T-helper 9 cell (primary cell): ENCODE measurements at places on chromosomes 6 and 20.

DNA sequence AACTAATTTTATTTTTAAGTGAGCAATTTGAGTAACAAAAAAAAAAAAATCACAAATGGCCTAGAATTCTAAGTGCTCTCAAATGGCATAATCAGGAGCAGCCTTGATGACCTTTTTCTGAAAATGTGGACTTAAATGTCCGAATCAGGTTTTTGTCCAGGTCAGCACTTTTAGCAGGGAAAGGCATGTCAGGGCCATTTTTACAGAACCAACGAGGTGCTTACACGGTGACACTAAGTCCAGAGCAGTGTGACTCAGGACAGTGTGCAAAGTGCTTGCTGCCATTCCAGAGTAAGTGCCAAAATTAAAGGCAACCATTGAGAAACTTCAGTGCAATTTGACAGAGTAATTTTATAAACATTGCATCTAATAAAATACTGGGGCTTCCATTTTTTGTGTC, 127.8 kb downstream of the KIF16B start:
- DNase-seq, result no peak

- no peak for DNase-seq
These were observed 177.7 kb downstream of the DLL1 start for GRCh38 chr6:170113141-170113540.

DNA sequence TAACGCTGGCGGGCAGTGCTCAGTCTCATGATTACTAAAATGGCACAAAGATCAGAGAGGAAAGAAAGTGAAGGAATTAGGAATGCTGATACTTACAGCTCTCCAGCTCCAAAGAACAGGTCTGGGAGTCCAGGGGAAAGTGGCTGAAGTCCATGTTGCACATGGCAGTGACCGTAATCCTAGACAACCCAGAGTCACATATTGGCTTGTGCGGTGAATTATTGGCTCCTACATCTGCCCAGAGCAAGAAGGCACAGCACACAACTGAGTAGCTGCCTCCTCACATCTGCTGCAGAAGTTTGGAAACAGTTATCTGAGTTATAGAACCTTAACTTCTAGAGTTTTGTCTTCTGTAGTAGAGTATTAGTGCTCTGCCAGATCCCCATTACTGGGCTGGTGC, 47.2 kb downstream of the GABRR2 start:
- no peak for DNase-seq

DNA sequence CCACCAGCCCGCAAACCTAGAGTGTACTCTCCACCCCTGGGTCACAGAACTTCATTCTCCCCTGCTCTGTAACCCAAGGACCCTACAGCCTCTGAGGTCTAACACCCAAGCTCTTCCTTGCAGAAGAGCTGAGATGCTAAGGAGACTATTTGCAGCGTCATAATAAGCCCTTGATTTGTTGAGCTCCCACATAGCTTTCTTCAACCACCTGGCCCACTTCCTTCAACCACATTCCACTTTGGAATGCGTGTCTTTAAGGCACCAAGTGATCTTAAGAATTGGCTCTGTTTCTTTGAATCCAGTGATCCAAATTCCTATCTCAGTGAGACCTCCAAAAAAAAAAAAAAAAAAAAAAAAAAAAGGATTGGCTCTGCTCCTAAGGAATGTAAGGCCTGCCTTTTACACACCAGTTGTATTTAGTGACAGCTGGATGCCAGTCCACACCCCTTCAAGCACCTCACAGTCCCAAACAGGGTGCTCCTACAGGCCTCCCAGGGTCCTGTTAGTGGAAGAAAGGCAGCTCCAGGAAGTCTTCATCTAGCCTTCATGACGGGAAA, 106.2 kb downstream of the UBE3D start:
- no peak for DNase-seq

- no peak for DNase-seq
These were observed 68.2 kb downstream of the RTN4IP1 start for GRCh38 chr6:106560996-106561685.

DNA sequence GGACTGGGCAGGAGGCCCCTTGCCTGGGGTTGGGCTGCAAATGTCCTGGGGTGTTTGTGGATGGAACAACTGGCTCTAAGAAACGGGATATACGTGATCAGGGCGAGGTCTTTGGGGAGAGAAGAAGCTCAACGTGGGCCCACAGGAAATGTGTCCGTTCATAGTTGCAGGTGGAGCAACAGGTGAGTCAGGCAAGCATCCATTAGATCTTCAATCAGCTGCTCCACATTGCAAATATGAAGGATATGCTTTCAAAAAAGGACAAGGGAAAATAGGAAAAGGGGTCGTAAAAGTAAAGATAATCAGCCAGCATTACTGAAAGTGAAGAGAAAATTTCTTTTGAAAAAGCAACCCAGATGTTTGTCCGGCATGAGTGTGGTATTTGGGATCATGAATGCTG, 251.0 kb downstream of the CDH4 start:
- no peak for DNase-seq

- DNase-seq, result no peak
These were observed 316.5 kb downstream of the BTBD9 start for GRCh38 chr6:38323216-38323615.

DNA sequence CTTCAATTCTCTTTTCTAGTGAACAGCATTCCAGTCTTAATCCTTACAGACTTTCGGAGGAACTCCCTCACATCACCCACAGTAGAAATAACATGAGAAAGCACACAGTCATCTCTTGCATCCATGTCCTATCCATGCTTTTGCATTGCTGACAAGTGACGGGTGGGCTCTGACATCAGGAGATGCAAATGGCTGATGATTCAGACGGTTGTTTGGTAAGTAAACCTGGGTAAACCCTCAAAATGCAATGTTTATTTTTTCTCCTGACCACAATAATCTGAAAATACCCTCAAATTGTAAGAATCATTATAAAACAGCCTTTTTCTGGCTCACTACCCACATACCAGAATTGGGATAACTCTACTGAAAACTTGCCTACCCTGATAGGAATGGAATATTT, 792.0 kb downstream of the MAFB start:
- DNase-seq, result no peak

GRCh38 chr6:5619249-5619648, 357.9 kb downstream of the FARS2 start:
- peak; percentile 8 for DNase-seq

DNA sequence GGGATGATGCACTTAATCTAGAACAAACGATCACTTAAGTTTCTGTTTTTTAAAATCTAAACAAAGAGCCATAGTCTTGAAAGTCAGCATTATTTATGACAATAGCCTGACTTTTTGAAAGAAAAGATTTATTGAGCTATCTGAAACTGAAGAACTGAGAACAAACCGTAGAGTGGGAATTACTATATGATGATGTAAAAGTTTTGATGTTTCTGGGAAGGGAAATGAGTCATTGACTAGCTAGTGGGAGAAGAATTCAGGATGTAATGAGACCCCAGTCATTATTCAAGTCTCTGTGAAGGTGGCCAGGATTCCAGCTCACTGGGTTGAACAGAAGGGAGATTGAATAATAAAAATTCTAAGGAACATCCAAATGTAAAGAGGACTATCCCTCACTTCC, 83.4 kb upstream of the FABP7 start:
- no peak for DNase-seq

- DNase-seq, result no peak
These were observed 16.7 kb upstream of the VNN1 start for GRCh38 chr6:132730560-132730959.

GRCh38 chr6:132065556-132065955, 114.4 kb upstream of the CCN2 start:
- no peak for DNase-seq

DNA sequence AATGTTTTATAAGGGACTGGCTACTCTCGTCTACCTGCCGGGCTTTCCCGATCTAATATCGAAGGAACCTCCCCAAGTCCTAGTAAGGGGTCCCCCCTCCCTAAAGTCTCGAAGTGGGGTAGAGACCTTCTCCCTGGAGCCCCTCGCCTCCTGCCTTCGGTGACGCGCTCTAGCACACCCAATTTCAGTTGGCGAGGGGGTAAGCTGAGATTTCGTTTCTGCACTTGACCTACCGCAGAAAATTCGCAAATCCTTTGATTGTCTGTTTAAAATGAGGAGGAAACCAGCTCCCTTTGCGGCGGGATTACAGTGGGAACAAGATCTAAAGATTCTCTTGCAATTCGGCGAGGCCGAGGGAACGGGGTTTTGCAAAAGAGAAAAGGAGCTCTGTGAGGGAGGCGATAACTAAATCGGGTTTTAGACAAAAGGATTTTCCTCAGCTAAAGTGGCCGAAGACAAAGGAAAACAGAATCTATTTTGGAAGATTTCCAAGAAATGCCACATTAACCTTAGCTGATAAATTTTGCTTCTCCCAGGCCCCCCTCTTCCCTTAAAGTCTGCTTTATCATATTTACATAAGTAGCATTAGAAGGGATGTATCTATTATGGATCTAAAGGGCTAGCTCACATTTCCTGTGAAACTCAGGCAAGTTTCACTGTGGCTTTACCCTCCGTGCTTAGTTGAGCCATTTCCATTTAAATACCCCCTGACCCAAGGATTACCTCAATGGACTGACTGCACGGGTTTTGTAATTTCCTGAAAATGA, 8.4 kb downstream of the SIM1 start:
- DNase-seq, result no peak

- DNase-seq, result no peak
These were observed 1.3 kb upstream of the CTCFL start for GRCh38 chr20:57526087-57526884.

DNA sequence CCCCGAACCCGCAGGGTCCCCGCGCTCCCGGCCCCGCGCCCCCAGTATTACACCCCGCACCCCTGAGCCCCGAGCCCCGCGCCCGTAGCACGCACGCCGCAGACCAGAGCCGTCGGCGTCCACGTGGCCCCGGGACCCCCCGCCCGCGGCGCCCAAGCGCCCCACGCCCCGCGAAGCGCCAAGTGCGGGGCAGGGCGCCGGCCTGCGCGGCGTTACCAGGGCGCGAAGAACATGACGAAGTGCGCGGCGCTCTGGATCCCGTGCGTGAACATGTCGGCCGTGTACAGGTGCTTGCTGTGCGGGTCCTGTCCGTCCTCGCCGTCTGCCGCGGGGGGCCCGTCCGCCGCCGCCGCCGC, 312 bp downstream of the TXNDC5 start:
- DNase-seq, result no peak

GRCh38 chr6:74208239-74208638, 512.2 kb downstream of the CD109 start:
- DNase-seq, result no peak

DNA sequence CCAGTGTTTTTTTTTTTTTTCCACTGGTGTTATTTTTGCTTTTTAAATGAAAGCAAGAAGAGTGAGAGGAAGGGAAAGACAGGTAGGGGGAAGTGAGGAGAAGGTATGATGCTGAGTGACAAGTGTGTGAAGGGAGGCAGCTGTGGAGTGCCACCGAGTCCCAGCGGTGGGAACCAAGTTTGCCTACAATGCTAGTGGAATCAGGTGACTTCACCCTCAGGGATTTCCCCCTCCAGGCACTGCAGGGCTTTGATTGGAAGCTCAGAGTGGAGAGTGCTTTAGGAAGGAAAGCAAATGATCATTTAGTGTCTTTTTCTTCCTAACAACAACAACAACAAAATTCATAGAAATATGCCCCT, 120.5 kb upstream of the ENPP5 start:
- DNase-seq, result no peak

- DNase-seq, result no peak
These were observed 26.9 kb upstream of the FOXP4 start for GRCh38 chr6:41519305-41519744.

GRCh38 chr20:47764154-47764733, 21.0 kb downstream of the SULF2 start:
- no peak for DNase-seq

- no peak for DNase-seq
These were observed 197.1 kb upstream of the RIN2 start for GRCh38 chr20:19560881-19561480.
